ENCODE measurements at places on chromosomes 2 and 18. TPM values are rescaled to one million over a fixed set of nuclear protein-coding genes. Genes with fewer than 3 reads are reported as not detected.

DNA sequence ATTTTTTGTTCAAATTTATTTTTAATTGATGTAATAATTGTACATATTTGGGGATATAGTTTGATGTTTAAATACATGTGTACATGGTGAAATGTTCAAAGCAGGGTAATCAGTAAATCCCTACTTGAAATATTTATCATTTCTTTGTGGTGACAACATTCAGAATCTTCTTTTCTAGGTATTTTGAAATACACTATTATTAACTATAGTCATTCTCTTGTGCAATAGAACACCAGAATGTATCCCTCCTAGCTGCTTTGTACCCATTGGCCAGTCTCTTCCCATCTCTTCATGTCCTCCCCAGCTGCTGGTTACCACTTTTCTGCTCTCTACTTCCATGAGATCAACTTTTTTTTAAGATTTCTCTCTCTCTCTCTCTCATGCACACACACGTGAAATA is 126.5 kb downstream of the ZNF407 start:
- no peak for DNase-seq
- no peak overlapping the region for H3K4me3 ChIP-seq
- H3K36me3 ChIP-seq = no peaks in the 10 kb centered on the region
- no peak overlapping the region for H3K27ac ChIP-seq

GRCh38 chr2:120133572-120134244 is 89.5 kb downstream of the TMEM185B start:
- DNase-seq = no peak
- no peaks in the 10 kb centered on the region for H3K4me1 ChIP-seq

- no peak overlapping the region for H3K27ac ChIP-seq
- no peak for DNase-seq
- no peaks in the 10 kb centered on the region for H3K4me1 ChIP-seq
- H3K36me3 ChIP-seq = no peaks in the 10 kb centered on the region
- no peak overlapping the region for H3K4me3 ChIP-seq
Observed at GRCh38 chr2:220433131-220433530, 805.7 kb downstream of the SLC4A3 start.

Gene GREB1
- 4.0 TPM for total RNA-seq

DNA sequence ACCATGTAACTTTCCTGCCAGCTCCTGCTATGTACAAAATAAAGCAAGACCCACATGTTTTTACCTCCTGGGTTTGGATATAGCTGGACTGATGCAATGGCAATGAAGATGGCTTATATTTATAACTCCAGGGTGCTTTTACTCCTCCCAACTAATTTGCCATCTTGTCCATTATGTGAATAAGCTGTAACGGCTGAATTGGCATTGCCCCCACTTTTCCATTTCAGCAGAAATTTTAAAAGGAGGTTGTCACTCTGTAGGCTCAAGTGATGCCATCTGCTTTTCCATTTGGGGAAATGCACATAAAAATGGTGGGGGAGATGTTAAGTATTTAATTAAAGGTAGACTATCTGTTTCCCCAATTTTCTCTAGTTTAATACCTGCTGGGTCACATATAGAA is 345.5 kb downstream of the ERBB4 start:
- peak; percentile 4 for DNase-seq
- H3K27me3 ChIP-seq = no peaks in the 10 kb centered on the region
- no peak overlapping the region for H3K4me3 ChIP-seq
- no peak overlapping the region for H3K27ac ChIP-seq

GRCh38 chr18:79489899-79490625 is 94.3 kb downstream of the NFATC1 start:
- DNase-seq = no peak
- no peak overlapping the region for H3K4me3 ChIP-seq
- H3K4me1 ChIP-seq = peaks cover 10% of the 10 kb centered on the region
- no peak overlapping the region for H3K27ac ChIP-seq
- no peaks in the 10 kb centered on the region for H3K27me3 ChIP-seq

Gene DAPL1
- not detected for total RNA-seq

DNA sequence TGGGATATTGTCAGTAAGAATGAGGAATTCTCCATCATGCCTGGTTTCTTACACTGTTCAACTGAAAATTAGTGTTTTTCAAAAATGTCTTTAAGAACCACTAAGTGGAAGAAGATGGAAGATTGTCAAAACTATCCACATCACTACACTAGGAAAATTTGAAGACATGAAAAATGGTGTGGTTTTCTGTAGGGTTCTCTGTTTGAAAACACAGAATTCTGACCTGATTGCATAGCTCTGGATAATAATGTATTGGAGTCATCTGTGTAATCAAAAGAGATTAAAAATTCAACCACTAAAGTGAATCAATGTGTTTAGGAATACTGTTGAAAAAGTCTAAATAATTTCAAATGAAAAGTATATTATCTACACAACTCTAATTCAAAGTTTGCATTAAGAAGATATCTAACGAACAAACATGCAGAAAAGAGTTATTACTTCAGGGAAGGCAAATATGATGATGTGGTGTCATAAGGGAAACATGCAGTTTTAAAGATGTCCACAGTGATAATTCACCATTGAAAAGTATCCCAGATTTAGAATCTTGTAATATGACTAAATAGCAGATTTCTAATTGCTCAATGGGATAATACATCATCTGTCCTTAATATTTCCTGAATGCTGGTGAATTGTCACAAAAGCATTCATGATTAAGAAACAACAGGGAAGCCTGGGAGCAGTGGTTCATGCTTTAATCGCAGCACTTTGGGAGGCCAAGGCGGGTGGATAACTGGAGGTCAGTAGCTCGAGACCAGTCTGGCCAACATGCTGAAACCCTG is 116.9 kb downstream of the ERBB4 start:
- no peaks in the 10 kb centered on the region for H3K4me1 ChIP-seq
- H3K27ac ChIP-seq = no peak overlapping the region
- H3K27me3 ChIP-seq = no peaks in the 10 kb centered on the region
- H3K36me3 ChIP-seq = no peaks in the 10 kb centered on the region
- no peak overlapping the region for H3K4me3 ChIP-seq
